ENCODE measurements at places on chromosomes 4 and X. TPM values are rescaled to one million over a fixed set of nuclear protein-coding genes. Genes with fewer than 3 reads are reported as not detected.

The PPP4R3C gene
- total RNA-seq, result not detected

DNA sequence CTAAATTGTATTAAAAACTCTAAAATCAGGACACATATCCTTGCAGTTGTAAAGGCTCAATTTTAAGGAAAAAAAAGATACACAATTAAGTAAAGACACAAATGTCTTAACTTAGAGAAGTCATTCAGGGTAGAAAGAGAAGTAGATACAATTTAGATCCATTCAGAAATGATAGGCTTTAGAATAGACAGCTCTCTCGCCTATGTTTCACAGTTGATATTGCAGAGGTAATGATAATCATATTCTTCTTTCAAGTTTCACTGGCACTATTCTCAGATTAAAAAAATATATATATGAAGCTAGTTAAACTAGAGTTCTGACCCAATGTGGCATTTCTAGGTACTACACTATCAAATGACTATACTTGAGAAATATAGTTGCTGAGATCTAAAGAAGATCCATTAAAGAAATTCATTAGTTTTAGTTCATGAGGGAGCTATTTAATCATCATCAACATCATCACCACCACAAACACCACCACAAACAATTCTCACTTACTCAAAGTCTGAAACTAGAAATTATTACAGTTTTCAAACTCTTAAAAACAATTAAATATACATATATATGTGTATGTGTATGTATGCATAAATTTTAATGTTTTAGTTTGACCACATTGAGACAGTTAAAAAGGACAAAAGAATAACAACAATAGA is 93.1 kb downstream of the ANTXR2 start:
- no peak for DNase-seq

DNA sequence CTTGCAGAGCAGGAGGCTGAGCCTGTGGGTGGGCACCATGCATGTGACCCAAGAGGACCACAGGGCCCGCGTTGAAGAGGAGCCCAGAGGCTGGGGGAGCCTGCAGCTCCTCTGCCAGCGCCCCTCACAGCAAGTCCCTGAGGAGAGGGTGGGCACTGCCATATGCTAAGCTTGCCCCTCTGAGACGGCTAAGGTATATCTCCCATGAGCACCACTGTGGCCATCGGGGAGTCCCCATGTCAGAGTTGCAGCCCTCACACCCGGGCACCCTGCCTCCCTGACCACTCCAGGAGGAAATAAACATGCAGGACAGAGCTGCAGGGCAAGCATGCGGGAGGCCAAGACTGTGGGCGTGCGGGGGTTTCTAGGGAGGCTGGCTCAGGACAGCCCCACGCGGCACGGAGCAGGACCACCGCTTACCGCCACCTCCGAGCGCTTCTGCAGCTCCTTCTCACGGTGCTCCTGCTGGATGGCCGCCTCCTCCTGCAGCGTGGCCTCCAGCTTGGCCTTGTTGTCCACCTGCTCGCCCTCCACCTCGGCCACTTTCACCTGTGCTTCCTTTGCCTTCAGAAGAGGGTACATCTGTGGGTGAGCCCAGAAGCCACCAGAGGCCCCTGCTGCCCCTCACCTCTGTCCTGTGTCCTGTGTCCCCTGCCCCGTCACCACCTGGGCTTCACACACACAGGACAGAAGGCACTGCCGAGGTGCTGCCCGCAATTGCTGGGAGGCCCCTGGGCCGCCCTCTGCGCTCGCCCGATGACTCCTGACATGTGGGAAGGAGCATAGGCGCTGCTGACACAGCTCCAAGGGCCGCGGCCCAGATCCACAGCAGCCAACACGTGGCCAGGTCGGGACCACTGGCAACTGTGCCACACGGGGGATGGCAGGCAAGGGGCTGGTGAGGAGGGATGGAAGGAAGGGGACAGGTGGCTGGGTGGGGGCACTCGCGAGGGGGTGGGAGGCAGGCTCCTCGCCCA is 29.8 kb downstream of the FGFR3 start:
- no peak for DNase-seq

- no peak for DNase-seq
Measured at GRCh38 chr4:71860643-71861042, 76.8 kb upstream of the GC start.

Data from activated CD4-positive, alpha-beta T cell treated with anti-CD3 and anti-CD28 coated beads for 36 hours (primary cell).